Muscle of arm (tissue), 14 donors: ENCODE measurements at places on chromosomes 13 and 19. TPM values are rescaled to one million over a fixed set of nuclear protein-coding genes. Genes with fewer than 3 reads are reported as not detected.

The IGFL2 gene
- 27.1 TPM for polyA plus RNA-seq

GRCh38 chr19:32614916-32615315, 33.9 kb downstream of the PDCD5 start:
- no peak for DNase-seq

- DNase-seq = no peak
Measured at GRCh38 chr13:90552702-90553101, 794.8 kb upstream of the MIR17HG start.

GRCh38 chr13:28140433-28141125, 2.2 kb downstream of the PAN3 start:
- no peak for DNase-seq

DNA sequence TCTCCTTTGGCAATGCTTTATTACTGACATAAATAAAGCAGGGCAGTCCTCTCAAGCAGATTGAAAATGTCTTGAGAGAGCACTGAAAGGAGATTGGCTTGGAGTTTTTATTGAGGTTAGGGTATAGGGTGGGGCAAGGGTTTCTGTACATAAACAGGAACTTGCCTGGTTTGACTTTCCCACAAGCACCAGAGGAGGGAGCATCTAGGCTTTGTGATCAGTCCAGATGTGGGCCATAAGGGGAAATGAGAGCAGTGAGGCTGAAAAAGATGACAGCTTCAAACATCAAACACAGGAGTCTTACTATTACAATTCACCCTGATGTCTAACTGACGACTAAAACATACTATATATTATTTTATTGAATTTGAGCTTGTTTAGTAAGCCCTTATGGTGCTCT, 260.9 kb downstream of the MTUS2 start:
- no peak for DNase-seq
